Iris pigment epithelial cell (primary cell): ENCODE measurements at places on chromosomes 2 and 18.
A peak's percentile ranks its signal among the peaks of the same experiment; 100 is the strongest.

DNA sequence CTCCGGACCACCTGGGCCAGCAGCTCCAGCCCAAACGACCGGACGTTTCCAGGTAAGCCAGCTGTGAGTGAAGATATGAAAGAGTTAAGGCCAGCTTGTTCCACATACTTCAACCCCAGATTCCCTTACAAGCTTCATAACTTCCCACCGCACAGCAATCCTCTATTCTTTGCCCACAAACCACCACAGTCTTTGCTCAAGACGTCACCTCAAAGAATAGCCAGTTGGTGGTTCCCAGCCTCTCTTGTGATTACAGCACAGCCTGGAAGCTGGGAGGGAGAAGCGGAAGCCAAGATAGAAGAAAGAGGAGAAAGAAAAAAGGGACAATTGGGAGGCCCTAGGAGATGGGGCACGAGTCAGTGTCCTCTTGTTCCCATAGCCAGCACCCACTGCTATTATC, 70.6 kb downstream of the NRP2 start:
- no peak for DNase-seq

GRCh38 chr2:96359866-96360265, 24.3 kb downstream of the NCAPH start:
- DNase-seq = peak; percentile 64

GRCh38 chr2:220215785-220216184, 588.4 kb downstream of the SLC4A3 start:
- no peak for DNase-seq

GRCh38 chr2:107384422-107384821, 442.3 kb upstream of the RGPD4 start:
- no peak for DNase-seq

DNA sequence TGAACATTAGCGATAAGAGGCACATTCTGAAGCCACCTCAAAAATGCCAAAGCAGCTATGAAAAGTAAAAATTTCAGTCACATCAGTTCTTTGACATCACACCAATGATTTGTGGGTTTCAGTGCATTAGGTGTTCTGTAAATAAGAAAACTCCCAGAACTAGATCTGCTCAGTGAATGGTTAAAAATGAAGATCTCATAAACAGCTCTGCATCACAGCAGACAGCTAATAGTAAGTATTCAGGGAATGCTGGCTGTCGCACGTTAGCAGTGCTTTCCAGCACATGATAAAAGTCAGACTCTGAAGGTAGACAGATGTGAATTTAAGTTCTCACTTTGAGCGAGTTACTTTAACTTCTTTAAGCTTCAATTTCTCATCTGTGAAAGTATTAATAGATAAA, 154.9 kb downstream of the SATB2 start:
- peak; percentile 23 for DNase-seq

DNA sequence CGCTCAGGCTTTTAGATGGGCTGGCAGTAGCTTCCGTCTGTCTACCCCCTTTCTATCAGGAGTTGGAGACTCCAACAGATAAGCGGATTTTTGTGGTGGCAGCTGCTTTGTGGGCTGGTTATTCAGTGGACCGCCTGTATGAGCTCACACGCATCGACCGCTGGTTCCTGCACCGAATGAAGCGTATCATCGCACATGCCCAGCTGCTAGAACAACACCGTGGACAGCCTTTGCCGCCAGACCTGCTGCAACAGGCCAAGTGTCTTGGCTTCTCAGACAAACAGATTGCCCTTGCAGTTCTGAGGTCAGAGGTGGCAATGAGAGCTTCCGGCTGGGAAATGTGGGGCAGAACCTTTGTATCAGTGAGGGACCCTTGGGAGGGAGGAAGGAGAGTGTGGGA, 14.8 kb downstream of the CAD start:
- DNase-seq = no peak

- DNase-seq = no peak
Observed at GRCh38 chr2:11629851-11630250, 40.1 kb downstream of the NTSR2 start.

GRCh38 chr2:173524256-173524955, 169.7 kb downstream of the CDCA7 start:
- DNase-seq = no peak
